ENCODE measurements at places on chromosomes 1 and 21.

DNA sequence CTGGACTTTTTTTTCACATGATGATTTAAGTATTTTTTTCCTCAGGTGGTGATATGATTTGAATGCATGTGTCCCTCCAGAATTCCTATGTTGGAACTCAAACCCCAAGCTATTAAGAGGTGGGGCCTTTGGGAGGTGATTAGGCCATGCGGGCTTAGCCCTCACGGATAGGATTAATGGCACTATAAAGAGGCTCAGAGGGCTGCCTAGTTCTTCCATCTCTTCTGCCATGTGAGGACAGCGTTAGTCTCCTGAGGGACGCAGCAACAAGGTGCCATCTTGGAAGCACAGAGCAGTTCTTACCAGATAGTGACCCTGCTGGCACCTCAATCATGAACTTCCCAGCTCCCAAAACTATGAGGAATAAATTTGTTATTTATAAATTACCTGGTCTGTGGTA, 18.3 kb upstream of the RBBP5 start:
- no peak for DNase-seq

GRCh38 chr1:23645338-23645737, 46.3 kb upstream of the RPL11 start:
- no peak for DNase-seq

DNA sequence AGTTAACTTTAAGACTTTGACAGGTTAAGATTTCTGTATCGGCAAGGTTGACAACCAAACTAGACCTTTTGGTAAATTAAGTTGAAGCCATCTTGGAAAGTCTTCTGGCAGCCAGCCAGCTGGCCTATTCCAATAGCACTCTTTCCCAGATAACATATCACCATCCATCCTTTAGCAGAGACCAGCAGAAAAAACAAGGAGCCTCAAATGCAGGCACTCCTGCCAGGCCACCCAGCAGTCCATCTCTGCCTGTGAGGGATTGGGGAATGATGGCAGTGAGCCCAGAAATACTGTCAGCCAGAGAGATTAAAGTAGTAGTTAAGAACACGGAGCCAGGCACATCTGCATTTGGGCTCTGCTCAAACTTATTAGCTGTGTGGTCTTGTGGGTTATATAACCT, 19.4 kb downstream of the ZBTB40 start:
- no peak for DNase-seq

DNA sequence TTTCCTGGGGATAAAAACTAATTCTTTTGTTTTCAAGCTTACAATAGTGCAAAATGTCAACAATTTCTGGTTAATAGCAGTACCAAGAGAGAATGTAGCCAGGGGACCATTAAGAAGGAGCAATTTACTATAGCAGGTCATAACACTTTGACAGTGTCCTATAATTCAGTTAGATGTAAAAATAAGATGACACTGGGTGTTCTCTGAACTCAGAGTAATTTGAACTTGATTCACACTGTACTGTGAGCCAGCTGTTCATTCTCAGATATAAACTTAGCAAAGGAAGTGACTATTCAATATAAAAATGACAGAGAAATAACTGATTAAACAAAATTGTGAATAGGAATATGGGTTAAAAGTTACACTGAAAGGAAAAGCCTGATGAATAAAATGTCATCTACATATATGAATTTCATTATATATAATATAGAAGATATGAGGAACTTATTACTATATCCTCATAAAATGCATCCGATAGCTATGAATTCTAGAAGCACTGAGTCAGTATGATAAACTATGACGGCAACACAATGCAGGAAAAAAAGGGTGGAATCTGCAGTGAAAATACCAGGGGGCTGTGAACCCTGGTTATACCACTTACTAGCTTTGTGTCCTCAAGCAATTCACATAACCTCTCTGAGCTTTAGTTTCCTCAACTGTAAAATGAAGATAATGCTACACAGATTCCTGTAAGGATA, 135.9 kb downstream of the ACBD6 start:
- DNase-seq: no peak

DNA sequence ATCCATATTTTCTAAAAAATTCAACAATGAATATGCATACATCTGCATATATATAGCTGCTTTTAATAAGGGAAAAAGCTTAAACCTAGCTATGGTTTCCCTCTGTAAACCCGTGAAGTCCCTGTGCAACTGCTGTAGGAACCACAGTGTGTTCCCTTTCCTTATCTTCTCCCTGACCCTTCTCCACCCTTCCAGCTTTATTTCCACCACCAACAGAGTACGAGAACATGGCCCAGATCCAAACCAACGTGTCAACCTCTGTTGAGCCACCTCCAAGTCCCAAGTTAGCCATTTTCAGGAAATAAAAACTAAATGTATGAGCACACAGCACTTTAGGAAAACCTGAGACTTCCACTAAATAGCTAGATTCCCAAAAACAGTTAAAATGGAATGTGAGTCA, 20.3 kb downstream of the SUSD4 start:
- no peak for DNase-seq

DNA sequence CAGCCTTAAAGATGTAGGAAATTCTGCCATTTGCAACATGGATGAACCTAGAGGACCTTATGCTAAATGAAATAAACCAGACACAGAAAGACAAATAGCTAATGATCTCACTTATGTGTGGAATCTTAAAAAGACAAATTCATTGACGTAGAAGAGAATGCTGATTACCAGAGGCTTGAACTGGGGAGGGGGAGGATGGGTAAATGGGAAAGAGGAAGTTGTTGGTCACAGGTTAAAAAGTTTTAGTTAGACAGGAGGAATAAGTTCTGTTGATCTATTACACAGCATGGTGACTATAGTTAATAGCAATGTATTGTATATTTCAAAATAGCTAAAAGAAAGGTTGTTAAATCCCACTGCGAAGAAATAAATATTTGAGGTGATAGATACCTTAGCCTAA, 62.8 kb downstream of the PKN2 start:
- no peak for DNase-seq

GRCh38 chr1:182374101-182374834, 17.3 kb downstream of the GLUL start:
- no peak for DNase-seq

DNA sequence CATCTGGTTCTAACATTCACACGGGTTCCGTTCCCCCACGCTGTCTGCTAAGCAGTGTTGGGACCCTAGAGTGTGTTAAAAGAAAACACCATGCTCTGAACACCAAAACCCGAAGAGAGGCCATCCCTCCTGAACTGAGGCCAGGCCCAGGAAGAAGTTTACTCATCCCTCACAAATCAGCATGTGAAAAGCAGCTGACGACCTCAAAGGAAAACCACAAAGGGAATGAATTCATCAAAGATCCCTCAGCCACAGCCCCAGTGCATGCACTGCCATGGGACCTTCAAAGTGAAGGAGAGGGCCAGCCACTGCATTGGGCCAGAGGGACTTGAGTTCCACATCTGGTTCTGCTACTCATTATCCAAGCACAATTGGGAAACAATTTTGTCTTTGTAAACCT, 7.0 kb upstream of the PSEN2 start:
- DNase-seq: no peak

GRCh38 chr21:27812279-27812678, 845.4 kb upstream of the ADAMTS5 start:
- DNase-seq: no peak

DNA sequence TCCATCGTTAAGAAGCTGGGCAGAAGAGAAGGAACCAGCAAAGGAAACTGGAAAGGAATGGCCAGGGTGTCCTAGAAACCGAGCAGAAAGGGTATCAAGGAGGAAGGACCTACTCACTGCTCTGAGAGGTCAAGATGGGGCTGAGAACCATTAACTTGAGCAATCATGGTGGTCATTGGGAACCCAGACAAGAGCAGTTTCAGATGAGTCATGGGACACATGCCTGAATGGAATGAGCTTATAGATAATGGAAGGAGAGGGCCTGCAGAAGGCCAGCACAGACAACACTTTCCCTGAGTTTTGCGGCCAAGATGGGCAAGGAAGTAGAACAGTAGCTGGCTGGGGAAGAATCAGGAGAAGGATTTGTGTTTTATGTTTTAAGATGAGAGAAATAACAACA, 383.2 kb downstream of the KIF26B start:
- DNase-seq: no peak

Data from stimulated activated CD8-positive, alpha-beta memory T cell treated with anti-CD3 and anti-CD28 coated beads, Interleukin-7, amount 100 ng/mL, for 1 hour (primary cell).